Right forelimb (tissue), 1 donor: ENCODE measurements at places on chromosomes 2 and 18.

DNA sequence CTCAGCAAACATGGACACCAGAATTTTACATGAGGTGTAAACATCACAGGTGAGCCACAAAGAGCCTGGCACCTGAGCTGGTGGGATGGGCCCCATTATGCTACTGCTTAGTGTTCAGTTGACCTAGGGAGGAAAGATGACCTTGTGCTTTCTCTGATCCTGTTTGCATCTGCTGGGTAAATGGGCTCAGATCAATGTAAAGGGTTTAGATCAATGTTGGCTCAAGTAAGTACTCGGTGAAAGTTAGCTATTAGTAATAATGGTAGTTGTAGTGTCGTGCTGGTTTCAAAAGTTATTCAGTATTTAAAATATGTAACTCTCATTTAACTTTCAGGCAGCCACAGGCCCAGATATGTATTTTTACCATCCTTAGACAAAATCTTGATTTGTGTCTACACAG is 19.8 kb downstream of the ABHD3 start:
- DNase-seq = no peak

- no peak for DNase-seq
Observed at GRCh38 chr18:7876354-7877104, 309.4 kb downstream of the PTPRM start.

GRCh38 chr18:34775461-34775860 is 65.4 kb downstream of the DTNA start:
- no peak for DNase-seq

- DNase-seq = no peak
Observed at GRCh38 chr18:50722311-50722710, 97.5 kb downstream of the MRO start.

- DNase-seq = no peak
Observed at GRCh38 chr18:9738266-9738969, 30.3 kb downstream of the RAB31 start.

DNA sequence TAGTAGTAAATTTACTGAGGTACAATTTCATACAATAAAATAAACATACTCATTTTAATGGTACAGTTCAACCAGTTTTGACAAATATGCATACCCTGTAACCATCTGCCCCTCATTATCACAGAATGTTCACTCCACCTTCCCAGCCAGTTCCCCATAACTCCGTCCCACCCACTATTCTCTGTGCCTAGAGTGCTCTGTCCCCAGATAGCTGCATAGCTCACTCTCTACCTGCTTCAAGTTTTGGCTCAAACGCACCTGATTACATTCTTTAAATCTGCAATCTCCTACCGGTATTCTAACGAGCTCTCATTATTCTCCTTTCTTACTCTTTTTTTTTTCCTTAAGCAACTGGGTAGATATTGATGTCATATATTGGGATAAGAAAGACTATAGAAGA is 161.9 kb upstream of the SMAD7 start:
- DNase-seq = no peak

DNA sequence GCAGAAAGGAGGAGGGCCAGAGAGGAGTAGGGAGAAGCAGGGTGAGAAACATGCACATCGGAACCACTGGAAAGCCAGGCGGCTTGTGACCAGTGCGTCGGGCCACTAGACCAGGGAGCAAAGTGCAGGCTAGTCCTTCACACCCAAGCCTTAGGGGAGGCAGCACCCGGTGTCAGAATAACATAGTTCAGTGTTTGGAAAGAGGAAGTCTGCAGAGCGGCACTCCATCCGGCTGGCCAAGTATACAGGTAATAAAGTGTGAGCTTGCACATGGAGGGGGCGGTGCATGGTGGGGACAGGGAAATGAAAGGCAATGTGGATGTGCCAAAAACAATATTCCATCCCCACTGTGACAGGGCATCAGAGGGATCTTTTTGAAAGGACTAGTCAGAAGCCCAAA is 69.7 kb downstream of the ZNF521 start:
- DNase-seq = no peak

DNA sequence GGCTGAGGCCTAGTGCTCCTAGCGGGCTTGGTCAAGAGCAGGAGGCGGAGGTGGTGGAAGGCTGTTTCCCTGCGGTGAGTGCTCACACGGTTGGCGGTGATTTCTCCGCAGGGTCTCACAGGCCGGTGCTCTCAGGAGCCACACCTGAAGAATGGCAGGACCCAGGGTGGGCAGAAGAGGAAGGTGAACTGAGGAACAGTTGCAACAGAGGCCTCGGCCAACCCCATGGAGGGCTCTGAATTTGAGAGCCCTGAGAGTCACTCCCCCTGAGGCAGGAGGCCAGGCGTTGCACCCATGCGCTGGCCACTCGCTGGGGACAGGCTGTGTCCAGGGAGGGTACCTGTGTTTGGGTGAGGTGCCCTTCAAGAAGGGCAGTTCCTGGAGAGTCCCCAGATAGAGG is 35.3 kb upstream of the ZNF516 start:
- no peak for DNase-seq

GRCh38 chr2:28633746-28634145 is 117.9 kb upstream of the PPP1CB start:
- DNase-seq = peak; percentile 20

GRCh38 chr2:38290332-38290731 is 86.7 kb downstream of the ATL2 start:
- no peak for DNase-seq

GRCh38 chr2:69773206-69773605 is 31.3 kb downstream of the ANXA4 start:
- DNase-seq = no peak

DNA sequence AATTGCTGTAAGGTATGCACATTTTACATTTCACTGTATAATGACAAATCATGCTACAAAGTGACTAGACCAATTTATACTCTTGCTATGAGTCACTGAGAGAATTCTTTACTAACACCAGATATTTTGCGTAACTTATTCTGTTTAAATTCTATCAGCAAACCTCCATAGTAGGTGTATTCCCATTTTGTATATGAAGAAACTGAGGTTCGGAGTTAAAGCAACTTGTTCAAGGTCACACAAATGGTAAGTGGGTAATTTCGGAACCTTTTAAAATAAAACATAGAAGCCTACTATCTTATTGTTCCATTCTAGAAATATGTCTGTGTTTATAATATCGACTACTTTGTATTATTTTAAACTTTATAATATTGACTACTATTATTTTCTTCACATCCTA is 15.9 kb upstream of the CPS1 start:
- DNase-seq = no peak

DNA sequence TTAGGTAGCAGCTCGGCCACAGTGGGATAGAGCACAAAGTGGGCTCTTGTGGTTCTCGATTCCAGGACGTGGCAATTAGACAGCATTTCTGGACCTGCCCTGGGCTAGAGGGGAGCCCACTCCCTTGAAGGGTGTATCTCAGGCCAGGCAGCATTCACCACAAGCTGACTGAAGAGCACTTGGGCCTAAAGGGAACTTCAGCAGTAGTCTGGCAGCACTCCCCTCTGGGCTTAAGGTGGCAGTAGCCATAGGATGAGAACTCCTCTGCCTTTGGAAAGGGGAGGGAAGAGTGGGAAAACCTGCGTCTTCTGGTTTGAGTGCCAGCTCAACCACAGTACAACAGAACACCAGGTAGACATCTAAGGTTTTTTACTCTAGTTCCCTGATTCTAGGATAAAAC is 28.1 kb upstream of the EML6 start:
- DNase-seq = no peak

DNA sequence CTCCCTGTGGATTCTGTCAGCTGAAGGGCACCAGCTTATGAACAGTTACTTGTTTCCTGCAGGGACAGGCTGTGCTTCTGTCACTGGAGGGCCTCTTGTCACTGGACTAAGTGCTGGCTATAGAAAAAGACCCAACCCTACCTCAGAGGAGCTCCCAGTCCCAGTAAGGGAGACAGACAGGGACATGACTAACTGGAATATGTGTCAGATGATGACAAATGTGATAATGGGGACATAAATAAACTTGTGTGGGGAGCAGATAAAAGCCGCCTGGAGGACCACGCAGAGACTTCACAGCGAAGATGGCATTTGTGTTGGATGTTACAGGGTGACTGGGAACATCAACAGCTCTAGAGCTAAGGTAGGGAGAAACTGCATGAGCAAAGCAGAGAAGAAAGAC is 95.0 kb downstream of the MAPRE2 start:
- no peak for DNase-seq

DNA sequence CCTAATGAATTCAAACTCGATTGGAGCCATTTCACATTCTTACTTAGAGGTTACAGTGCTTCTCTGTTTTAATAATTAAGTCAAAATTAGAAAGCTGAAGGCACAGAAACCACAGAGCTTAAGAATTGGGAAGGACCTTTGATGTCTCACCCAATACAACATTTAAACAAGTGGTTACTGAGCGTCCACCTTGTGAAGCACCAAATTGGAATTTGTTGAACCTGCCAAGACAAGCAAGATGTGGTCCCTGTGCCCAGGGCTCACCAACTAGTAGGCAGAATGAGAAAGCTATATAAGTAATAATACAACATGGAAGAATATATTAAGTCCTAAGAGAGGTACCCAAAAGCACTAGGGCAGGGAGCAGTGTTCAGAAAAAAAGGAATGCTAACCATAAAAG is 64.5 kb upstream of the NPAS2 start:
- DNase-seq = no peak

- no peak for DNase-seq
Observed at GRCh38 chr18:13599031-13599430, 127.3 kb downstream of the FAM210A start.

DNA sequence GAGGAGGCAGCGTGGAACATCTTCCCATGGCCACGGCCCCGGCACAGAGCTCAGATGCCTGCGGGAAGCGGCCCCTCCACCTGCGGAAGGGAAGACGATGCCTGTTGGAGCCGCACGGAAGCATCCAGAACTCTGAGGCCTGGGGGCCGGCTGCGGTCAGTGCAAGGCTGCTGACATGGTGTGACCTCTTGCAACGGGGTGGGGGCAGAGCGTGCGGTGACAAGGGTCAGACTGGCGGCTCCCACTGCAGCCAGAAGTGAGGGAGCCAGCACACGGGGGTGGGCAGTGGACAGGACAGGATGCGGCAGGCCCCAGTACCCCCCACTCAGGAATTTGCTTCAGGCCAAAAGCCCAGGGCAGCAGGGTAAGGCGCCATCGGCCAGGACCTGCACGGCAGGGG is 48.8 kb downstream of the SLC66A2 start:
- DNase-seq = no peak

DNA sequence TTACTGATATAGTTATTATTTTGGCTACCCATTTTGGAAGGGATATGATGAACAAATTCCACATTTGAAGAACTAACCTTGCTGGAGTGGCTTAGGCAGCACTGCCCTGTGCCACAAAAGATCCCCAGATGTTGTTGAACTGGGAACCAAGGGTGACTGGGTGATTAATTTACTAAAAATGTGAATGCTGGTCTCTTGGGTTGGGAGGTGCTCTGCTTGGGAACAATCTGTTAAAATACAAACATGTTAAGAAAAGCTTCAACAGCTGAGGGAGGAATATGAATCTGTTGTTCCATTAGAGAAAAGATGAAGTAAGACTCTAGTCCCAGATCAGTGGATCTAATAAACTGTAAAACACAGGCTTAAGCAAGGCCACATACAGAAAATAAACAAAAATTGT is 1860.1 kb downstream of the SUCLG1 start:
- no peak for DNase-seq

- DNase-seq = no peak
Observed at GRCh38 chr2:26298286-26298637, 47.7 kb upstream of the SELENOI start.

GRCh38 chr2:45889053-45889452 is 237.6 kb downstream of the PRKCE start:
- no peak for DNase-seq

GRCh38 chr2:10469955-10470608 is 22.0 kb upstream of the ODC1 start:
- no peak for DNase-seq

DNA sequence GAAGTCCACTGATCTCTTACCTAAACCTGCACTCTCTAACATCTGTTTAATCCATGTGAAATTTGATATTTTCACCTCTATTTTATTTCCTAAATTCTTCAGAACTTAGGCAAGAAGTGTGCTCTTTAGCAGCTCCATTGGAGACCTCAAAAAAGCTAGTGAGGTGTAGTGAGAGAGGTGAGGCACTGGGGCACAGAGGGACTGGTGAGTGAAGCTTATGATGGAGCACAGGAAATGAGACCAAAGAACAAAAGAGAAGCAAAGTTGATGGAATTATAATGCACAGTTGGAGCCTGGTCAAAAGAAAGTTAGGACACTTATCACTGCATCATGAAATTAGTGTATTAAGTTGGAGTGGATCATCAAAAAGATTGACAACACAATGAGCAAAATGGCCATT is 1050.7 kb upstream of the NRXN1 start:
- no peak for DNase-seq

DNA sequence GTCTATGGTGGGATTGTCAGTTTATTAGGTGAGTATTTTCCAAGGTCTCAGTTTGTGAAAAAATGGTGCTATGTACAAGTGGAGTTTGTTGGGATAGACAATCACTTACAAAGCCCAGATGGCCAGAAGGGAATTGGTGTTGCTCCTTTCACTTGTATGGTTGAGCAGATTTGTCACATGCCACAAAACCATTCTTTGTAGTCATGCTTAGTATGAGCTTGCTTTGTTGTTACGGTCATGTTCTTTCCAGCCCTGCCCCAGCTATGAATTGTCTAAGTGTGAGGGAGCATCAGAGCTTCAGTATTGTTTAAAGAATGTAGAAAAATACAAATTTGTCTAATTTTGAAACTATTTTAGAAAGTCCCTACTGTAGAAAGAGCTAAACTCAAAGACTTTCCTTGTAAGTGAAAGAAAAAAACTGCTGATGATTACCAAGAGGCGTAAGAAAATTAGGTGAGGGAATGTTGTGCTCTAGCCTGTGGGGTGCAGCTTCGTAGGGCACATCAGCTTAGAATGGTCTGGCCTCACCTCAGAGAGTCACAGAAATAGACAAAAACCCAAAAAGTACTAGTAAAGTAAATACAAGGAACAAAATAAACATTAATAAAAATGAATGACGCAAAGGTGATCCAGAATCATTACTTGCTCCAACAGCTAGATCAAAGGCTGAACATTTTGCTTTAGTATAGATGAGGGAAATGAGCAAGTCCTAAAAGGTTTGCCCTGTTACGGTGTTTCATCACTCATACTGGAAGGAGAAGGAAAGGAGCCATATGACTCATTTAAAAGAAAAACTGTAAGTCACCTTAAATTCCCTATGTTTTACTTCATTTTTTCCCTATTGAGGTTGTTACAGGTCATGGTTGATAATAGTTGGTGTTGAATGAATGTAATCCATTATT is 9.2 kb downstream of the TGIF1 start:
- DNase-seq = no peak

- DNase-seq = no peak
Observed at GRCh38 chr2:10433947-10434885, 13.9 kb downstream of the ODC1 start.
